Right renal pelvis (tissue), 4 donors: ENCODE measurements at places on chromosomes 1 and 21. TPM values are rescaled to one million over a fixed set of nuclear protein-coding genes. Genes with fewer than 3 reads are reported as not detected.

GRCh38 chr1:158035976-158036583 lies 42.6 kb downstream of the KIRREL1 start:
- DNase-seq = no peak

SPATA21 gene
- 0.17 TPM for polyA plus RNA-seq

- DNase-seq = no peak
Measured at GRCh38 chr1:81129776-81130175, 671.0 kb upstream of the ADGRL2 start.

DNA sequence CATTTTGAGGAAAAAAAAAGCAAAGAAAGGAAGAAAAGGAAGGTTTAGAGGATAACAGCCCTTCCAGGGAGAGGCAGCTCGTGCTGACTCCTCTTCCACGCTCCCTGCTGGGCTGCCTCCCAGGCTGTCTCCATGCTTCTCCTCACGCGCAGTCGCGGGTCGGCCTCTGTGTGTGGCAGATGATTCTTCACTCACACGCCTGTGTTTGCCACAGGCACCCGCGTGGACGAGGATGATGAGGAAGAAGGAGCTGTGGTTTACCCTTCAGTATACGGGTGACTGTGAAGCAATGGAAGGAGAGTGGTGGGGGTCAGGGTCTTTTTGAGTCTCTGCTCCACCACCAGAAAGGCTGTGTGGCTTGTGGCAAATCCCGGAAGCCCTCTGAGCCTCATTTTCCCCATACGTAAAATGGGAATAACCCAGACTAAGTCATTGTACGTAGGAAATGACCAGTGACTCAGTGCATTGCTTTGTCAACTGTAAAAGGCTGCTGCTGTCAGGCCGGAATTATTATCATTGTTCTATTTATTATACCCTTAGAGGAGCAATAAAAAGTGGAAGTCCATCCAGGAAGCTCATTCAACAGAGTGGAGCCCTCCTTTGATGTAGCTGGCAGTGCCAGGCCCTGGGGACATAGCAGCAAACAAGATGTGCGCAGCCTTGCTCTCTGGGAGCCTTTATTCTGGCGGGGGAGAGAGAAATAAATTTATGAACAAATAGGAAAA lies 11.9 kb upstream of the SH2D2A start:
- no peak for DNase-seq

GRCh38 chr21:42525029-42525581 lies 11.5 kb downstream of the SLC37A1 start:
- DNase-seq = no peak

DNA sequence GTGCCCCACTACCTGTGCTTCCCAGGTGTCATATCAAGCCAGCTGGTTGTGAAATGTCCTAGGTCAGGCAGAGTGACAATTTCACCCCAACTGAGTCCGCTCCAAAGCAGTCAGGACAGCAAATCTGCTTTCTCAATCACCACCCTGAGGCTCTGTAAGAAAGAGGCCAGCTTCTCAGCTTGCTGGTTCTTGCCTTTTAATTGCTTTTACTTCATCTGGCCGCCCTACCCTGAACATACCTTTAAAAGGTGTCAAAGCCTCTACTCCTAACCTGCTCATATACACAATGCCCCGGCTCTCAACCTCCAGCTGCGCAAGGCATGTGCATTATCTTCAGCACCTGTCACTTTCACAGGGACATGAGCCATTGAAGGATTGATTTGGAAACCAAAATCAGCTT lies 581.6 kb downstream of the NPHP4 start:
- no peak for DNase-seq

KTI12 gene
- 6.8 TPM for polyA plus RNA-seq

GBP1 gene
- polyA plus RNA-seq = 12.0 TPM

DNA sequence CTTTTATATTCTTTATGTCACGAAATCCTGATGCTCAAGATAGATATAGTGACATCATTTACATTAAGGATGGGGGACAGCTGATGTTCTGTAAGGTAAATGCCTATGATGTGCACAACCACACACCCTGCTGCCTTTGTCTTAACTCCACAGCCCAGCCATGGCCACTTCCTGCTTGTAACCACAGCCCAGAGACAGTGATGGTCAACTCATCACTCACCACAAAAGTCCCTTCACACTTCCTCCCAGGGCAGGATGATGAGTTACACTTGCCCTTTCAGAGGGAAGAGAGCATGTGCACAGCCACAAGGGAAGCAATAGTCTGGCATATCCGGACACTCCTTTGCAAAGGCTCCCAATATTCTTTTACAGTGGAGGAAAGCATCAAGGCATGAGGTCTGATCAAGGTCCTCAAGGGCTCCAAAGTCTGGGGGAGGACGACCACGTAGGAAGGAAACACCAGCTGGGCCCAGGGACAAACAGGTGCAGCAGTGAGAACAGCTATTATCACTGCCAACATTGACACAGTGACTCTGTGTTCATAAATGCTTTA lies 53.8 kb downstream of the PLPP3 start:
- no peak for DNase-seq

GRCh38 chr1:227734546-227734855 lies 601 bp downstream of the JMJD4 start:
- no peak for DNase-seq

FMN2 gene
- 7.6 TPM for polyA plus RNA-seq

MYOC gene
- polyA plus RNA-seq = 0.20 TPM

DNA sequence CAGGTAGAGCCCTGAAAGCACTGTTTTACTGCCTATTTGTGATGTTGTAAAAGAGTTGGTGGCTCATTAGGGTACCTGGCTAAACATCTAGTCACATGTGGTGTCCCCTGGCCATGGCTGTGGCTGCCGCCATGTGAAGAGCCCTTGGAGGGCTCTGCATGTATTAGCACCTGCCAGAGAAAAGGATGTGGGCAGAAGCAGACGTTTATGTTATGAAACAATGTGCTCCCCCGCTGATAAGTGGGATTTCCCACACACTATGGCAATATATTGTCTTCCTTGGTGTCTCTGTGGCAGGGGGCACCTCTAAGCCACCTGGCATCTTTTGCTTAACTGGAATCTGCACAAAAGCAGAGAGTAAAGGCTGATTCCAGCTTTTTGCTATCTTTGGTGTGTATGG lies 9.6 kb downstream of the TENT5C start:
- DNase-seq = no peak

- no peak for DNase-seq
Measured at GRCh38 chr1:225137976-225138375, 208.5 kb downstream of the DNAH14 start.

DNA sequence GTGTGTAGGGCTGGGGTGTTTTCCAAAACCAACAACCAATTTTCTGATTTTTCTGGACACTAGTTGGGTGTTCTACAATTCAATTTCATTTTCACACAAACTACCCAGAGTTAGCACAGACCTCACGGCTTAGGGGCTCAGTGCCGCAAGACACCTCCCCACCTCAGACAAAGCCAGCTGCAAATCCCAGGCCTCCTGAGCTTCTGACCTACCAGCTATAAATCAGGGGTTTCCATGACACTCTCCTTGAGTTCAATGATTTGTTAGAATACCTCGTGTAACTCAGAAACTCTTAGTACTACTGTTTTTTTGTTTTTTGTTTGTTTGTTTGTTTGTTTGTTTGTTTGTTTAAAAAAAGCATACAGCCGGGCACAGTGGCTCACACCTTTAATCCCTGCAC lies 28.7 kb upstream of the FAM89A start:
- no peak for DNase-seq
